ENCODE measurements at places on chromosomes 1 and 21. TPM values are rescaled to one million over a fixed set of nuclear protein-coding genes. Genes with fewer than 3 reads are reported as not detected.
A peak's percentile ranks its signal among the peaks of the same experiment; 100 is the strongest.

DNA sequence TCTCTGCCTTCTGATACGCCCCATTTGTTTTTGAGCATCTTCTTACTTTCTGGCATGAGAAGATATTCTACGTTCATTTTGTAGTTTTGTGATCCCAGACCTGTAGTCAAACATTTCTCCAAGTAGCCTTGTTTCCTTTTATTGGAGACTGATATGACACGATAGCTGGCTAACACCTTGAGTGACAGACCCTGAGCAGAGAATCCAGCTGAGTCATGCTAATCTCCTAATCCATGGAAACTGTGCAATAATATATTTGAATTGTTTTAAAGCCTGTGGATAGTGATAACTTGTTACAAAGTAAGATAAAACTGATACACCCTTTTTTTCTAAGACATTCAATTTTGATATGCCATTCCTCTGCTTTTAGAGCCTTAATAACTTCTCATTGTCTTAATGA, 1.2 kb upstream of the IFI44L start:
- no peak overlapping the region for H3K27ac ChIP-seq
- no peak overlapping the region for H3K4me3 ChIP-seq
- no peaks in the 10 kb centered on the region for H3K27me3 ChIP-seq
- H3K36me3 ChIP-seq, result no peaks in the 10 kb centered on the region
- peaks cover 8% of the 10 kb centered on the region for H3K4me1 ChIP-seq

MIXL1 gene
- polyA plus RNA-seq, result 2.0 TPM

GRCh38 chr1:233491953-233492620, 121.8 kb upstream of the KCNK1 start:
- H3K36me3 ChIP-seq, result no peaks in the 10 kb centered on the region
- no peak for DNase-seq
- H3K4me1 ChIP-seq, result no peaks in the 10 kb centered on the region

SPRR5 gene
- not detected for polyA plus RNA-seq

DNA sequence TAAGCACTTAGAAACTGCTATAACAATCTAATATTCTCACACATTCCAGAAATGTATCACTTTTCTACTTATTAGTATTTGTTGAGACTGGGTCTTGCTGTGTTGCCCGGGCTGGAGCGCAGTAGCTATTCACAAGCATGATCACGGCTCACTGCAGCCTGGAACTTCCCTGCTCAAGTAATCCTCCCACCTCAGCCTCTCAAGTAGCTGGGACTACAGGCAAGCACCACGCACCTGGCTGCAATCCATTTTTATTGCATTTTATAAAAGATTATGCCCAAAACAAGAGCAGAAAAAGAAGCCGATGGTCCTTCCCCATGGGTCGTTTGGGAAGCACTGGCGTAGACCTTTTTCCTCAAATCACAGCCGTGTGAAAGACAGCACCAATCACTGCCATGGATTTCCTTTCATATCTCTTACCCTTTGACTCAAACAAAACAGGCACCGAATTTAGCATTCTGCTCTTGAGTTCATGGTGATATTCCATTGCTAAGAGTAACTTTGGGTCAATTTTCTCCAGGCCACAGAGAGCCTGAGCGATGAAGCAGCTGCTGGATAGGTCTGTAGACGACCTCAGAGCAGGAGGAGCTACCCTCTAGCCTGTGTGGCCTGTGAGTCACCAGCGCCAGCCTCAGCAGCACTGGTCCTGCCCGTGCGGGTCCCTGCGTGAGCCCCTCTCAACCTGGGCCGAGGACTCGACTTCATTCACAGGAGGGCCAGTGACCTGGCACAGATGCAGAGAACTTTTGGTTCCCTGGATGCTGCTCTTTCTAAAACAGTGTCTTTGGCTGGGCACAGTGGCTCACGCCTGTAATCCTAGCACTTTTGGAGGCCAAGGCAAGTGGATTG, 80.8 kb downstream of the PIK3CD start:
- H3K36me3 ChIP-seq, result peaks cover 100% of the 10 kb centered on the region
- no peak overlapping the region for H3K4me3 ChIP-seq
- H3K27ac ChIP-seq, result no peak overlapping the region
- no peaks in the 10 kb centered on the region for H3K27me3 ChIP-seq

HPDL gene
- 3.1 TPM for polyA plus RNA-seq

DNA sequence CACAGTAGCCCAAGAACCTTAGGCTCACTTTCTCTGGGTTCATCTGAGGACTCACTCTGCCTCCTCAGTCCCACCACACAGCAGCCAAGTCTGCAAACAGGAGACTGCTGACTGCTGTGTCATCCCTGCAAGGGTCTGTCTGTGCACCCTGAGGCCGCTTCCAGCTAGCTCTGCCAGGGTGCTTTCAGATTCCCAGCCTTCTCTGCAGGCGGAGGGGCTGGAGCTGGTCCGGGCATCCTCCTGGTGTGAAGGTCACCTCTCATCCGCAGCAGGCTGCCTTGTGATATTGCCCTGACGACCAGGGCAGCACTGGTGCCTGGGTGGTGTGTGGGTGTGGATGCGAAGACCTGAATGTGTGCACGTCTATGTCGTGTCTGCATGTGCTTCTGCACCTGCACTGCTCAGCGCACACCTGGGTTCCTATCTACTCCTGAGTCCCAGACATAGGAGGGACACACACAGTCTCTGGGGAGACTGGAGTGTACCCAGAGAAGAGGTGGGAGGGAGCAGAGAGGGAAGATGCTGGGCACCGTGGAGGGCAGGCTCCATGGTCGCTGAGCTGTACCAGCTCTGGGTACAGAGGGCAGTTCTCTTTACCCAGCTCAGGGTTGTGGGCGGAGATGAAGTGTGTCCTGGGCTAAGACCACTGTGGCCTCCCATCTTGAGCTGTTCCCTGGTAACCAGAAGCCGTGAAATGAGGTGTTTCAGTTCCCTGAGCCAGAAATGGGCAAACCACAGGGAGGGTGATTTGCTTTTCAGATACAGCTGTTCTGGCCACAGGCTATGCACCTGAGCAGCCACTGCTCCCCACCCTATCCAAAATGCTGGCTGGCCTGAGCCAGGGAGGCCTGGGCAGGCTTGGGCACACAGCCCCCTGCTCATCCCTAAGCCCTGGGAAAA, 160.9 kb upstream of the CSF3R start:
- no peak for DNase-seq
- peaks cover 3% of the 10 kb centered on the region for H3K27me3 ChIP-seq
- H3K4me1 ChIP-seq, result peaks cover 3% of the 10 kb centered on the region
- no peak overlapping the region for H3K27ac ChIP-seq
- no peak overlapping the region for H3K4me3 ChIP-seq
- no peaks in the 10 kb centered on the region for H3K36me3 ChIP-seq

ALDH9A1 gene
- polyA plus RNA-seq, result 51.0 TPM

DNA sequence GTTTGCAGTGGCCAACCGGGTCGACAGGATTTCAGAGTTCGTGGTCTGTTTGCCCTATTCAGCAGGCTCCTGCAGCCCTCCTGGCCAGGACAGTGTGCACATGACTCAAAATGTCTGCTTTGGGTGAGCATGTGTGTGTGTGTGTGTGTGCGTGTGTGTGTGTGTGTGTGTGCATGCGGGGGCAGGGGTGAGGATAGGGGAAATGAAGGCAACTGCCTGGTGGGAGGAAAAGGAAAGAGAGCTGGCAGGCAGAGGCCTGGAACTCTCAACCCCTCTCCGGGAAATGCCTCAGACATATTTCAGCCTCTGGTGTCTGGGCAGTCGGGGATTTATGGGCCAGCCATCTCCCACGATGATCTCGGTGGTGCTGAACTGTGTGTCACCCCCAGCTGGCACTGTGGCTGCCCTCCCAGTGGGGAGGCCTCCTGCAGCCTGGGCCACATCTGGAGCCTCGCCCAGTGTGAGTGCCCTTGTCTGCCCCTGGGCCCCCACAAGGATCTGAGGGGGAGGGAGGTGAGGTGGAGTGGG, 15.2 kb downstream of the CDCP2 start:
- H3K36me3 ChIP-seq, result no peaks in the 10 kb centered on the region
- H3K4me3 ChIP-seq, result no peak overlapping the region
- DNase-seq, result peak; percentile 38
- no peak overlapping the region for H3K27ac ChIP-seq
- no peaks in the 10 kb centered on the region for H3K27me3 ChIP-seq

WDR26 gene
- polyA plus RNA-seq, result 24.6 TPM

TRMT13 gene
- 5.1 TPM for polyA plus RNA-seq
